ENCODE measurements at places on chromosomes 4 and X.

DNA sequence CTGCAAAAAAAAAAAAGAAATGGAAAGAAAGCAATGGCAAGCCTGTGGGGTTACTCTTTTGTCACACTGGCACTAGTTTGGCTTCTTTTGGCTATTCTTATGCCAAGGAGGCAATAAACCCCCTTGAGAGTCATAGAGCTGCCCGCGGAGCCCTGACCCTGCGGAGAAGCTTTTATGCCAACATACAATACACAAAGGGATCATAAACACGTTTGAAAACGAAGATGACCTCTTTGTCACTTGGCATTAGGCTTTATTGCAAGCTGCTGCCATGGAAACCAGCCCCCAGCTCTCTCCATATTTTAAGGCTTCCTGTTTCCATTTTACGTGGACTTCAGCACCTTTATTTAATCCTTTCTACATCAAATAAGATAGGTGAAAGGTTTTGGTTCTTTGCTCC, 7.6 kb downstream of the NEUROG2 start:
- no peak for DNase-seq

GRCh38 chrX:34826964-34827363, 115.6 kb upstream of the FAM47B start:
- DNase-seq: no peak

GRCh38 chr4:181646864-181647263, 596.3 kb upstream of the TENM3 start:
- no peak for DNase-seq

DNA sequence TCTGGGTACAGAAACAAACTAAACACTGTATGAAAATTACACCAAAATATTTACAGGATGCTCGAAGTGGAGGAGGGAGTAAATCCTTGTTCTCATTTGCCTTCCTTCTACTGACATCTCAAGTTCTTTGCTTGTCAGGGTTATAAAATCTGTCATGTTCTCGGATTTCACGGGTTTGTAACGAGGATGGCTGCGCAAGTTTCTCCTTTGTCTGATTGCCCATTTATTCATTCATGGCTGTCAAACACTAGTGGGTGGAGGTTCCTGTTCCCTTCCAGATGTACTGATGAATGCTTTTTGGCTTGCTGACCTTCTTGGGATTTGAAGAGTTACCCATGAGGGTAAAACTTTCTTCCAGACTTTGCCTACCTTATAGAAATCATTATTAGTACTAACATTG, 206.9 kb downstream of the SPCS3 start:
- no peak for DNase-seq

DNA sequence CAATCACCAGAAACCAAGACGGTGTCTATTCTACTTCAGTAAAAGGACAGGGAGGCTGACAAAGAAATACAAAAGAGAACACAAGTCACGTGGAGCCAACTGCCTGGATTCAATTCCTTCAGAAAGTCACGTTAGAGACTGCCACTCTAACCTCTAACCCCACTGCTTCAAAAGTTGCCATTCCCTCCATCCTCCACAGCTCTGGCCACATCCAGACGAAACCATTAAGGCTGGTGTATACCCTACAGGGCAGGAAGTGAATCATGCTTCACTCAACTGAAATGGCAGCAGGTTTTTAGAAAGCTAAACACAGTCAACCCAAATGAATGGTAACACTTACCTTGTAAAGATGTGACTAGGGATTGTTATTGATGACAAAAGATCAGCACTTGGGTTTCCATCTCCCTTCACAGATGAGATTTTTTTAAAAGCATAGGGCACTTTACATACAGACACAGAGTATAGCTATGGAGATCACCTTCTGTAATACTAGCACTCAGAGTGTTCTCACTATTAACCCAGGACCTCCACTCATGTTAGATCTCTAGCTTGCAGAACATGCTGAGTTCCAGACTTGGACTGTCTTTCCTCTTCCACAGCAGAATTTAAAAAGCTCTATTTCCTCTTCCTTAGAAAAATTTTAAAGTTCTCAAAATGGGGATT, 37.4 kb downstream of the MAML3 start:
- DNase-seq: no peak

DNA sequence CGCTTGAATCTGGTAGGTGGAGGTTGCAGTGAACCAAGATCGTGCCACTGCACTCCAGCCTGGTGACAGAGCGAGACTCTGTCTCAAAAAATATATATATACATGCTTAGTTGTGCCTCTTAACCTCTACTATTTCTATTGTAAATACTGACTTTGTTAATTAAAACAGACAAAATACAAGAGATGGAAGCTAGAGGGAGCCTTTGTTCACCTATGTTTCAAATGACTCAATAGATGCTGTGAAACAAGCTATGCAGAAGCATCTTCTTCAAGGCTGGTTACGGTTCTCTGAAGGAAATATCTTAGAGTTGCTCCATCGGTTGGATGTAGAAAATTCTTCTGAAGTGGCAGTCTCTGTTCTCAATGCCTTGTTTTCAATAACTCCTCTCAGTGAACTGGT, 6.2 kb downstream of the NCAPG start:
- no peak for DNase-seq

DNA sequence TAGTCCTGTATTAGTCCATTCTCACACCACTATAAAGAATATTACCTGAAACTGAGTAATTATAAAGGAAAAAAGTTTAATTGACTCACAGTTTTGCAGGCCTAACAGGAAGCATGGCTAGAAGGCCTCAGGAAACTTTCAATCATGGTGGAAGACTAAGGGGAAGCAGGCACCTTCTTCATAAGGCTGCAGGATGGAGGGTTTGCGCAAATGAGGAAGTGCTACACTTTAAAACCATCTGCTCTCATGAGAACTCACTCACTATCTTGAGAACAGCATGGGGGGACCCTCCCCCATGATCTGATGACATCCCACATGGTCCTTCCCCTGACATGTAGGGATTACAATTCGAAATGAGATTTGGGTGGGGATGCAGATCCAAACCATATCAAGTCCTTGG, 12.1 kb upstream of the MAGEA11 start:
- DNase-seq: no peak

- peak; percentile 41 for DNase-seq
These were observed 14.6 kb downstream of the RAB9B start for GRCh38 chrX:103817502-103817901.

DNA sequence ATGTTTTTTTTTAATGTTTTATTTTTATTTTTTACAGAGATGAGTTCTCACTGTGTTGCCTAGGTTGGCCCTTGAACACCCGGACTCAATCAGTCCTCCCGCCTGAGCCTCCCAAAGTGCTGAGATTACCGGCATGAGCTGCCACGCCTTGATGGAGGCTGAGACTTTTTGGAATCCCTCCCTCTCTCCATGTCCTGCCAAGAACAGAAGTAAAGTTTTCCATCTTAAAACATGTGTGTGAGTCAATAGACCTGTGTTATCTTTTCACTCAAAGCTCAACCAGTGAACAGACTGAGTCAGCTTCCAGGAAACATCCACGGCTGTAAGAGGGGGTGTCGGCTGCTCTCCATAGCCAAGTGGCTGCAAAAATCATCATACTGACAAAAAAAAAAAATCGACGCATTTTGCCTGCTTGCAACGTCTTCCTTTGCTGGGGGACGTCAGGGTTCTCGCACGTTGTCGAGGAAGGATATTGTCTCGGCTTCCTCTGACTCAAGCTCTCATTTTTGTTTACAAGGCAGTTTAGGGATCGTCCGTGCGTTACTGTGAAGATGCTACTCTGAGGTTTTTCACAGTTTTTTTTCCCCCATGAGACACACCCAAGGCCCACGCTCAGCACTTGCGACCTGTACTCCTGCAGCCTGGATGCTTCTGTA, 10.0 kb upstream of the ASMTL start:
- peak; percentile 75 for DNase-seq

DNA sequence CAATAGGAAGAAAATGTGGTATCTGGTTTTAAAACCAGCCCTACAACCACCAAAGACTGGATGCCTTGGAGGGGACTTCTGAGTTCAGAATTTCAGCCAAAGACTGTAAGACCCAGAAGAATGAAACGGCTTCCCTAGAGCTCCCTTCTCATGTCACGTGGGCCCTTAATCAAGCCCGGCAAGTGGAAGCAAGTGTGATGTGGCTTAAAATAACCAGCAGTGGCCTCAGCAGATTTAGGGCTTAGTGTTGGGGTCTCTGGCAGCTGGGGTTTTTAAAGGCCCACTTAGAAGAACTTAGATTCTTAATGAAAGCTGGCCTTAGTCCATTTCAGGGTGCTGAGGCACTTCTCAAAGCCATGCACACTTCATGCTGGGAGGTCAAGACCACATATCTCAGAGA, 111.2 kb upstream of the TBC1D9 start:
- DNase-seq: no peak

DNA sequence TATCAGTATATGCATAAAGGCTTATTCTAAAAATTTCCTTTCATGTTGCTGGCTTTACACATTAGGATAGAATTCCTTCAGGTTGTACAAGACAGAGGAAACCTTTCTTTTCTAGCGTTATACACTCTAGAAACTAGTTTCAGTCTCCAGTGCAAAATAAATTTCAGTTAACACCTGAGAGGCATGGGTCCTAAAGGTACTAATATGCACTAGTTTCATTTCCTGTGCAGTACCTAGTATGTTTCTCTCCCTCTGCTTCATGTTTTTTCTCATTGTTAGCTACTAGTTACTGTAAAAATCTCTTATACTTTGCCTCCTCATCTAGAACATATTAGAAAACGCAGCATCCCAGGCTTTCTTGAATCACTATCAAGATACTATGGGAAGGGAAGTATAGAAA, 54.0 kb downstream of the SNX25 start:
- no peak for DNase-seq

GRCh38 chr4:106530821-106531220, 162.2 kb upstream of the GIMD1 start:
- no peak for DNase-seq
